ENCODE measurements at places on chromosomes 7 and 10.
A peak's percentile ranks its signal among the peaks of the same experiment; 100 is the strongest.

- DNase-seq, result no peak
Observed at GRCh38 chr7:37395618-37396259, 52.9 kb downstream of the ELMO1 start.

GRCh38 chr10:113498997-113499396 lies 53.9 kb upstream of the HABP2 start:
- peak; percentile 55 for DNase-seq

DNA sequence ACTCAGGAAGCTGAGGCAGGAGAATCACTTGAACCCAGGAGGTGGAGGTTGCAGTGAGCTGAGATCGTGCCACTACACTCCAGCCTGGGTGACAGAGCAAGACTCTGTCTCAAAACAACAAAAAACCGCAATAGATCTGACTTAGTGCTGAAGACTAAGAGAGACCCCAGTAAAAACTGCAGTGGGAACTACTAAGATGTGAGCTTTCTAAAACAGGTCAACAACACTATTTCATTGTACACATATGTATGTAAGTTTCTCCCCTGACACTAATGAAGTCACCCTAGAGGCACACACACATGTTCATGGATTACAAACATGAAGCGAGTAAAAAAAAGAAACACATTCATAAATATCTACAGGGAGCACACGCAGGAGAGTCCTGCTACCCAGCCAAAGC lies 68.3 kb downstream of the PDE1C start:
- DNase-seq, result no peak

DNA sequence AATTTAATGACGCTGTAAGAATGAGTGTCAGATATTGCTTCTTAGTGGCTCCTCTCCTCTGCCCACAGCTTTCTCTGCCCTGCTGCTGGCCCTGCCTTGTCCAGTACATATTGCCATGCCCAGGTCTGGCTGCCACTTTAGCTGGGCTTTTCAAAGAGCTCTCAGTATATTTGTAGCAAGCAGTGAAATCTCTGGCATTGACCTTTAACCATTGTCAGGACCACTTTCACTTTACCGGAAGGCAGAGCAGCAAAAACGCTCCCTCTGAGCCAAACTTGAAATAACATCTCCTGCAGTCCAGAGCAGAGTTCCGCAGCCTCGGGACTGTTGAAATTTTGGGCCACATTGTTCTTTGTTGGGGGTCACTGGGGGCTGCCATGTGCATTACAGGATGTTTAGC lies 13.8 kb downstream of the PDSS1 start:
- DNase-seq, result no peak

GRCh38 chr7:158351481-158351880 lies 236.1 kb downstream of the PTPRN2 start:
- DNase-seq, result no peak

DNA sequence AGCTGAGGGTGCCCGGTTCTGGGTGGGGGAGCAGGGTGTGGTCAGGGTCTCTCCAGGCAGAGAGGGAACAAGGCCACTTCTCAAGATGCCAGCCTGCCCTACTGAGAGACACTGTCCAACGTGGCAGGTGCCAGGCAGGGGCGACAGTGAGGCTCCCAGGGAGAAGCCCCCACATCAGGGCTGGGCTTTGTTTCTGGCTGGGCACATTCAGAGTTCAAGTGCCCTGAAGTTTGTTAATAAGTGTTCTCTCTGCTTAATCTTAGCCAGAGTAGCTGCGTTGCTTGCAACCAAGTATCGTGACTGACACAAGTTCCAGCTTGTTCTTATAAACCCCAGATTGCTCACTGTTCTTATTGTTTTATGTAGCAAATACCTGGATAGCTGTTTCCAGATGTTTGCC lies 21.8 kb downstream of the FOXL3 start:
- DNase-seq, result peak; percentile 37

GRCh38 chr7:157528785-157529341 lies 192.1 kb downstream of the DNAJB6 start:
- no peak for DNase-seq

DNA sequence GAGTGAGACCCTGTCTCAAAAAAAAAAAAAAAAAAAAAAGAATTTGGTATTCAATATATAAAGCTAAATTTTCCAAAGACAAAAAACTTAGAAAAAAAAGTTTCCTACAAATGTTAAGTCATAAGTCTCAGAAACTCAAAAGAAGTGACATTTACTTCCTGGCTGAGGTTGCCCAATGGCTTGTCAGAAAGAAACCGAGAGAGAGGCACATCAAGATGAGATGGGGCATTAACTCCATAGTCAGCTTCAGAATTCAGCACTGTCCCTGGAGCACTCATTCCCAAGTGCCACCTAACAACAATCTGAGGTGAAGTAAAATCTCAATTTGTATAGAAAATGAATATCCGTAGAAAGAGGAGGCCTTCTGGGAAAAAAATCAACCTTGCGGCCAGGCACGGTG lies 6.8 kb upstream of the SPOCK2 start:
- no peak for DNase-seq
